ENCODE measurements at places on chromosomes 2 and 18. TPM values are rescaled to one million over a fixed set of nuclear protein-coding genes. Genes with fewer than 3 reads are reported as not detected.

- no peak for DNase-seq
Measured at GRCh38 chr2:10080536-10081304, 509 bp upstream of the CYS1 start.

DNA sequence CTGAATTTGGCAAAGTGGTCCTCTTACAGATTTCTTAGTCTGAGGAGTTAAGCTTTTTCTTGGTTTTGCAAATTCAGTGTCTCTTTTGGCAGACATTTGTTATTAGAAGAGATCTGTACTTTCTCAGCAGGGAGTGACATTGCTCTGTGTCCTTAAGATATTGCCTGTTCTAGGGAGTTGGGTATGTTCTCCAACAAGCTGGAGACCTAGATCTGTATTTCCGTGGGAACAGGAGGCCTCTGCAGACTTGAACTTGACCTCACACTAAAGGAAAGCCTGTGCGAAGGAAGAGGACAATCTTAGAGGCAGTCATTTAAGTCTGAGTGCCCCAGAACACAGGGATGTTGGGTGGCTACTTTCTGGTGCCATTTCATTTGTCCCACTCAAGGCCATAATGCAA is 107.0 kb upstream of the ATP8B1 start:
- no peak for DNase-seq

GRCh38 chr2:56113382-56113975 is 70.3 kb upstream of the CCDC85A start:
- no peak for DNase-seq

DNA sequence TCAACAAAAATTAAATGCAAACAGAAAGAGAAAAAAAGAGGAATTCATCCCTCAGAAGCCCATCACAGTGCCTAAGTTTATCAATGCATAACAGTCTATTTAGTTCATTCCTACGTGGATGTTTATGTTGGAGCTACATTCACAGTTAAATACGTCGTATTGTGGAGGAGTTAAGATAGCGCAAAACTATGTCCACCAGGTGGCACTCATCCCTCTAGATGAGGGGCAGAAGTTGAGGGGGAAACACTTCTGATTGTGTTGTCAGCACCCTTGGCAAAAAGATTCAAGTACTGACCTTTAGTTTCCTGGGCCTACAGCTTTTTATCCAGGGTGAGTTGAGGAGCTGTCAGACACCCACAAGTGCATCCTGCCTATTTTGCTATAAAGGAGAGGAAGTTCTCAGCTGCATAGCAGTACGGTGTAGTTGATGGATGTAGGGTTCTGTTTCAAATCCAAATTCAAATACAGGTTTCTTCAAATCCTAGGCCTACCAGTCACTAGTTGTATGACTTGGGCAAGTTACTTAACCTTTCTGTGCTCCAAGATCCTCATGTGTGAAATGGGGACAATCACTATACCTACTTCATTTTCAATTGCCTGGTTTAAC is 26.8 kb upstream of the MYO1B start:
- no peak for DNase-seq

The TUBB8B gene
- not detected for total RNA-seq

DNA sequence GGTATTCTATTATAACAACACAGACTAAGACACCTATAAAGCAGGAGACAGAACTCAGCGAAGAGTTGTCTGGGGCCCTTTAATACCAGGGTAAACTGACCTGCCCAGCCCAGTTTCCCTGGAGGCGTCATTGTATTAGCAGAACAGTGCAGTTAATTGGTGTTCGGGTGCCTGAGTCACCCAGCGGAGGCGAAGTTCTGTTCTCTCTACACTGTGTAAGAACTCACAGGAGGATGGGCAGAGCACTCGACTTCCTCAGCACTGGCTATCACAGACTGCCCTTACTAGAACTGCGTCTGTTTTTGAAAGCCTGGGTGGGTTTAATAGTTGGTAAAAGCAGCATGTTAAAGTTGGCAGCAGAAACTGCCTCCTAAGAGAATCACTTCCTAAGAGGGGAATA is 106.5 kb upstream of the ATP8B1 start:
- no peak for DNase-seq

The OTOS gene
- total RNA-seq, result not detected

GRCh38 chr2:34447097-34447496 is 848.0 kb upstream of the FAM98A start:
- DNase-seq, result no peak
